Activated CD4-positive, alpha-beta T cell treated with anti-CD3 and anti-CD28 coated beads for 36 hours (primary cell): ENCODE measurements at places on chromosomes 7 and 10.

DNA sequence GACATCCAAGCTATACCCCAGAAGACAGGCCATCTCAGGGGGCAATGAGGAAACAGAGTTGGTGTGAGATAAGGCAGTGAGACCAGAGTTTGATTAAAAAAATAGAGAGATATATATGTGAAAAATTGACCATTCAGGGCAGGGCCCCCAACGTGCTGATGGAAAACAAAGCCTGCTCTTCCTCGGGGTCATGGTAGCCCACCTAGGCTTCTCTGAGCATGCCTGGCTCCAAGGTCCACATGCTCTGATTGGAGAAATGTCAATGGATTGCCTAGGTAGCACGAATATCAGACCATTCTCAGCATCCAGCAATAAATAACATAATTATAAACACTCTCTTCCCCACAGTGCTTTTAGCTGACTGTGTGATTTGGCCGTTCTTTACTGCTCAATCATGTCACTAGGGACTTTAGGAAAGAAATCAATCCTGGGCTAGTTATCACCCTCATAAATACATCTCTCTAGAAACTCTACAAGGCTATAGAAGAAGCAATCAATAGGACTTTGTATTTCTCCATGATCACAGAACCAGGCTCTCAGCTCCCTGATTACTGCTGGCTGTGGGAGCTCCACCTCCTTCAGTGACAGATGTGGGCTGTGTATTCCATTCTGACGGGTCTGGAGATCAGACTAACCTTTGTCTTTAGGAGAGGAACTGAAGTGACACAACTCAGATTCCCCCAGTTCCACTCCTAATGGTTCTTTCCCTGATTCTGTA, 766.4 kb downstream of the GRID1 start:
- no peak overlapping the region for H3K27ac ChIP-seq
- H3K27me3 ChIP-seq: no peaks in the 10 kb centered on the region
- no peaks in the 10 kb centered on the region for H3K36me3 ChIP-seq
- H3K4me1 ChIP-seq: peaks cover 13% of the 10 kb centered on the region
- no peak for DNase-seq

DNA sequence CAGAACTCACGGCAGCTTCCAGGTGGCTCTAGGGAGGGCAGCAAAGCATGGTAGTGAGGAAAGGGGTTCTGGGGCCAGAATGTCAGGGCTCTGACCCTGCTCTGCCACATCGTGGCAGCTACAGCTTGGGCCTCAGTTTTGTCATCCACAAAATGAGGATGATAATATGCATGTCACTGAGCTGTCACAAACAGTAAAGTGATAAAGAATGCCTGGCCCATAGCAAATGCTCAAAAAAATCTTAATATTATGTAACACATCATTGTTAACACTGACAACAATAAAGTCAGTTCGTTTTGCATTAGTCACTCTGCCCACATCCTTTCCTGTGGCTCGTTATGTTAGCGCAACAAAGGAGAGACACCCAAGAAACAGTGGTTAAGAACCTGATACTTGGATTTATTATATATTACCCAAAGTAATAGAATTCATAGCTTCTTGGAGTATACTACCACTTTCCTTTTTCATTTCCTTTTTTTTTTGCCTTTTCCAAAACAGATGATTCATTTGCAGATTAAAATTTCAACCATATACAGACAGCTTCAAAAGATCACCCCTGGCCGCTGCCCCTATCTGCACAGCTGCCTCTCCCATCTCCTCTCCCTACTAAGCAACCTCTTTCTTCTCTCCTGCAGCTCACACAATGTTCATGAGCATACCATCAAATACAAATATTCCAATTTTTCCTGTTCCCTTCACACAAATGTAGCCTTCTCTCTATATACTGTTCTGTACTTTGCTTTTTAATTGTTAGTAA, 45.5 kb upstream of the DDC start:
- DNase-seq: peak; percentile 69
- H3K36me3 ChIP-seq: peaks cover 3% of the 10 kb centered on the region
- H3K27ac ChIP-seq: no peak overlapping the region
- no peak overlapping the region for H3K4me3 ChIP-seq
- H3K4me1 ChIP-seq: peaks cover 29% of the 10 kb centered on the region
- H3K27me3 ChIP-seq: peaks cover 3% of the 10 kb centered on the region

GRCh38 chr7:17807242-17807641, 133.1 kb downstream of the SNX13 start:
- no peak overlapping the region for H3K27ac ChIP-seq
- H3K4me1 ChIP-seq: no peaks in the 10 kb centered on the region
- DNase-seq: no peak
- no peak overlapping the region for H3K4me3 ChIP-seq

GRCh38 chr7:115300231-115300870, 378.5 kb downstream of the MDFIC start:
- H3K36me3 ChIP-seq: no peaks in the 10 kb centered on the region
- H3K4me1 ChIP-seq: no peaks in the 10 kb centered on the region
- peaks cover 3% of the 10 kb centered on the region for H3K27me3 ChIP-seq

GRCh38 chr7:41219276-41219675, 483.6 kb downstream of the INHBA start:
- no peak overlapping the region for H3K4me3 ChIP-seq
- H3K4me1 ChIP-seq: no peaks in the 10 kb centered on the region
- no peaks in the 10 kb centered on the region for H3K36me3 ChIP-seq
- no peak overlapping the region for H3K27ac ChIP-seq

GRCh38 chr10:133459454-133460207, 5.9 kb downstream of the SCART1 start:
- H3K4me1 ChIP-seq: no peaks in the 10 kb centered on the region
- no peak overlapping the region for H3K4me3 ChIP-seq
- H3K27ac ChIP-seq: no peak overlapping the region
- no peaks in the 10 kb centered on the region for H3K36me3 ChIP-seq

GRCh38 chr10:61789031-61789430, 112.5 kb upstream of the ARID5B start:
- H3K27me3 ChIP-seq: no peaks in the 10 kb centered on the region
- H3K36me3 ChIP-seq: no peaks in the 10 kb centered on the region
- peaks cover 38% of the 10 kb centered on the region for H3K4me1 ChIP-seq
- DNase-seq: no peak

- H3K36me3 ChIP-seq: peaks cover 5% of the 10 kb centered on the region
- DNase-seq: peak; percentile 19
- no peaks in the 10 kb centered on the region for H3K27me3 ChIP-seq
- H3K4me3 ChIP-seq: no peak overlapping the region
Observed at GRCh38 chr7:98133181-98133580, 26.5 kb downstream of the LMTK2 start.

DNA sequence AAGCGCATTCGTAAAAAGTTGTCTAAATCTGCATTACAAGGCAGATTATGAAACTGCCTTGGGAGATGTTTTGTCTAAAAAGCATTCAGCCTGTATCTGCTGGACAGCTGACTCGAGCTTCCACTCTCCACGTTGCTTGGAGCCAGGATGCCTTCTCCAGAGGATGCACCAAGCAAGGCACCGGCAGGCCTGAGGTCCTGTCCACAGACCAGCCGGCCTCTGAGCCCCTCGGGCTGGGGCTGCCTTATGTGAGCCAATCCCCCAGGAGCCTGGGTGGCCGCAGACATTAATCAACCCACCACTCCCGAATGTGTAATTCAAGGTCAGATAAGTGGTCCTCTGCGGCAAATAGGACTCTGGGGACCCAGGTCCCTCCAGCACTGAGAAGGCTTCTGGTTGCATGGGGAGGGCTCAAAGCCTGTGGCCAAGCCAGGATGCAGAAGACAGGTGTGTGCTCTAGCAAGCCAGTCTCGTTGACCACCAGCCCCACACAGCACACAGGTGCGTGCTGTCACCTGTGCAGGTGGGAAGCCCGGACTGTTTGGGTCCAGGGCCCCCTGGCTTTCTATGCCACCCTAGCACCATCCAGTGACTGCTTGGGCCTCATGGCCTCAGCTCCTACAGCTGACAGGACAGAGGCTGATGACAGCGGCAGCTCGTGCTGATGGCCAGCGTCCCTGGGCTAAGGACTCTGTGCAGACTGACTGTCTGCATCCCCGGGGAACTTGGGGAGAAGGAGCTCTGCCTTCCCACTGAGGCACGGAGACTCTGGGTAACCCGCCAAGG, 4.8 kb upstream of the RET start:
- H3K4me3 ChIP-seq: no peak overlapping the region
- DNase-seq: no peak
- no peak overlapping the region for H3K27ac ChIP-seq
- no peaks in the 10 kb centered on the region for H3K36me3 ChIP-seq
